ENCODE measurements at places on chromosomes 7 and 10.

DNA sequence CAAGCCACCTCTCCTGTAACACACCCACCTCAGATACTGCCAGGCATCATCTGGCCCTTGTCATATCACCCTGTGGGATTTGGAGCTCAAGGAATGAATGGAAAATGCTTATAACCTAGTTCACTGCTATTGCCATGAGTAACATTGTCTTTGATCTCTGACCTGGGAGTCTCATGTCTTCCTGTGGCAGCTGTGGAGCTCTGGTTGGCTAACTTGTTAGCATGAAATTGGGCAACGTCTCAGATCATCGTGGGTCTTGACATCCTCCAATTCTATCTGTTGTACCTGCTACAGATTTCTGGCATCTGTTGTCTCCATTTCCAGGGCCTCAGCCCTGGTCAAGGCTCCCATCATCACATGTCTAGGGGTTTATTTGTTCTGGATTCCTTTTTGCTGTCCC, 2.2 kb upstream of the TMEM270 start:
- no peak for DNase-seq

- DNase-seq, result no peak
Measured at GRCh38 chr10:95360122-95360714, 69.4 kb upstream of the PDLIM1 start.

- peak; percentile 32 for DNase-seq
Measured at GRCh38 chr7:36262309-36263094, 109.4 kb downstream of the EEPD1 start.

DNA sequence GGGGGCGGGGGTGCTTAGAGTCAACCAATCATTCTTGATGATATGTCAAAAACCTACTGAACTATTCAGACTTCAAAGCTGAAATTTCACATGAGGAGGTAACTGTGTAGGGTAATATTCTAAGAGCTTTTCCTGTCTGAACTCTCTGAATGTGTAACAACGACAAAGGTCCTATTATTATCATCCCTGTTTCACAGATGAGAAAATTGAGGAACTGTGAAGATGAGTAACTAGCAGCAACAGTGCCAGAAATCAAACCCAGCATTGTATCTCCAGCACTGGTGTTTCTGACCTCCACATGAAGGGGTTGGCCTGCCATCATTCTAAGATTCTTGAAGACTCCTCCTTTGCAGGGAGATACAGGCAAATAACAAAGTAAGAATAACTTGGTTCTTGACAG, 294.7 kb upstream of the AOAH start:
- no peak for DNase-seq

DNA sequence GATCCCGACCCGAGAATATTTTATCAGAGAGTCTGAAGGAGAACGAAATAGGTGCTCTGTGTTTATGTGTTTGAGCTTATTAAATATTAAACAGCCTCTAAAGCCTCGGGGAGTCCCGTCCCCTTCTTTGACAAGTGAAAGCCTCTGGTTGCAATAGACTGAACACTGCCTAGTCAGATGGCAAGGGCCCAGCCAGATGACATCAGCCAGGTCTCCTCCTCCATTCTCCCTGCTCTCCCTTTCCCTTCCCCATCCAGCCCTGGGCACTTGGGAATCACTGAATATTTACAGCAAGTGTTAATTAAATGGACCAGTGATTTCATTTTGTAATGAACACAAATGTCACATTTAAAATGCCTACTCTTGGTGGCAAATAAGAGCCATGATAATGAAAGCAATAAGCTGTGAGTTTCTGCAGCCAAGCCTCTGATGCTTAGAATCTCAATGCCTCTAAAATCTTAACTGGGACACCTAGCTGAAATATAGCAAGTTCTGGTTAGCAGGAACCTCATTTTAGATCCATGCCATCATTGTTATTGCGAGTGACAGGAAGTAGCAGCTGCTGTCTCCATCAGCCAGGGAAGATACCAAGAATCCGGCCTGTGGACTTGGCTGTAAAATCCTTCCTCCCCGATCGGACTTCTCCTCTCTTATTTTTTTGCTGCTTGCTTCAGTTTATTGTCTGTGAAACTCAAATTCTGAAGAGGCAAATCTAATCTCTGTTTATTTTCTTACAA, 202.1 kb downstream of the PRPF18 start:
- no peak for DNase-seq
